Ecto neural progenitor cell (in vitro differentiated cells): ENCODE measurements at places on chromosomes 7 and 10.

DNA sequence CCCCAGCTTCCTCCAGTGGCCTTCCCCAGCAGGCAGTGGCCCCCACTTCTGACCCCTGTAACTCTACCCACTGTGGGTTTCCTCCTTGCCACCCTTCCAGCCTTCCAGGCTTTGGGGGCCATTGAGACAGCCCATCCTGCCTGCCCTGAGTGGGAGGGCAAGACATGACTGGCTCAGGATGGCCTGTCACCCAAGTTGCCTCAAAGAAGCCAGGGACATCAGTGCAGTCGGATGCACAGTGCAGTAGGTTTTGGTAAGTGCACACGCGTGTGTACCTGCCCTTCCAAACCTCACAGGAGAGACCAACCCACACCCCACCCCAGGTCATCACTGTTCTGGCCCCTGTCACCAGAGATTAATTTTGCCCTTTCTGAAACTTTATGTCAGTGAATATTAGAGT, 22.7 kb downstream of the ZMIZ2 start:
- no peak for DNase-seq

- DNase-seq = no peak
Observed at GRCh38 chr7:7967886-7968543, 581 bp upstream of the GLCCI1 start.

DNA sequence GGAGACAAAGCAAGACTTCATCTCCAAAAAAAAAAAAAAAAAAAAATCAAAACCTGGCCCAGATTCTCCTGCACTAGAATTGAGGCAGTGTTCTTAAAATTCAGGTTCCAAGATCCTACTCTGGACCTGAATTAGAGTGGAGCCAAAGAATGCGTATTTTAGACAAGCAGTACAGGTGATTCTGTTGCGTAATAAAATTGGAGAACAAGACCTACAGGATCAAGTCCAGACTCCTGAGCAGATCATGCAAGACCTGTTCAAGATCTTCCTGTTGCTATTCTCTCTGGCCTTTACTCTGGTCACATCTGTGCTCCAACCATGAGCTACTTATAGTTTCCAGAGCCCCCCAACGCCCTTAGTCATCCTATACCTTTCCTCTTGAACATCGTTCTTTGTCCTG, 51.5 kb upstream of the RSBN1L start:
- no peak for DNase-seq

GRCh38 chr10:60808036-60808435, 29.8 kb downstream of the CDK1 start:
- no peak for DNase-seq

- no peak for DNase-seq
Observed at GRCh38 chr7:42207420-42207819, 29.6 kb downstream of the GLI3 start.

DNA sequence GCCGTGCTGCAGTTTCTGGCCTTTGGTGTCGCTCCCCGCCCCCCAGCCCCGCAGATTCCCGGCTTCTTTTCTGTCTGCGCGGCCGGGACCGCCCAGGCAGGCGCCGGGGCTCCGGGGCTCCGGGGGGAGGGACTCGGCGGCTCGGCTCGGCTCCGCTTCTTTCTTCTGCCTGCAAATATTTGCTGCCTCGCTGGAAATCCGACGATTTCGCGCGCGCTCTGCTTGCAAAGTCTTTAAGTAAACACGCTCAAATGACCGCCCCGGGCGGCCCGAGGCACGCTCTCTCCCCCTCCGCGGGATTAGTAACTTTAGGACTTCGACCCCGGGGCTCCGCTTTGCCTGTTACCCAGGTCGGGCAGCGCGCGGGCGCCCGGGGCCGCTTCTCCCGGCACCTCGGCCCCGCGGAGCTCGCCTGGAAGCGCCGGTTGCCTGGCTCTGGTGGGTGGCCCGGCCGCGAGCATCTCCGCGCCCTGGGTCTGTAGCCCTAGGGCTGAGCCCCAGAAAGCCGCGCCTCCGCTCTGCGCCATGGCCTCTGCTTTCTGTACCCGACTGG, 3.9 kb upstream of the GATA3 start:
- peak; percentile 84 for DNase-seq

DNA sequence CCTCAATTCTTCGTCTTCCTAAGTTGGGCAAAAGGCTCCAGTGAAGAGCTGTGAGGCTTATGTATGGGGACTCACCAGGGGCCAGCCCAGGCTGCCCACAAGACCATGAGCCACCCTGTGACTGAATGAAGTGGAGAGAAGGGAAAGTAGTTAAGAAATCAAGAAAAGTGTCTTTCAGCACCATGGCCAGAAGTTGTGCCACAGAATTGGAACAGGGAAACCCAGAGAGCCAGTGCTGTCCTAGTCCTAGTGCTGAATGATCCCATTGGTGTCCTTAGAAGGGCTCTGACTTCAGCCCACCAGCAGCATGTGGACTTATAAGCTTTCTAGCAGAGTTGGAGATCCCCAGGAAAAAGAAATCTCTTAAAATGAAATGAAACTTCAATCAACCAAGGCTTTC, 37.0 kb upstream of the CCSER2 start:
- peak; percentile 54 for DNase-seq

DNA sequence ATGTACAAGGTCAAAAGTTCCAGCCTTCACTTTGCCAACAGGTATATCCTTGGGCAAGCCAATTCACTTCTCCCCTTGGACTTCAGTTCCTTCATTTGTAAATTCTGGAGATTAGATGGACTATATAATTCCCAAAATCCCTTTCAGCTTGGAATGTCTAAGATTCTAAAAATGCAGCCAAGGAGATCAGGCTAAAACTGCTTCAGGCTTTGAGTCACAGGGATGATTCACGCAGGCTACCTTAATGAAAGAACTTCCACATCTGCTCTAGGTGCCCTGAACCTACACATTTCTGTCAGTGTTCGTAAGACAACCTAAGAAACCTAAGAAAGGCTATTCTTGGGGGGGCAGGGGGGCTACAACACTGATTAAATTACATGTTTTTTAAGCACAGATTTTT, 7.1 kb downstream of the CPVL start:
- DNase-seq = no peak

DNA sequence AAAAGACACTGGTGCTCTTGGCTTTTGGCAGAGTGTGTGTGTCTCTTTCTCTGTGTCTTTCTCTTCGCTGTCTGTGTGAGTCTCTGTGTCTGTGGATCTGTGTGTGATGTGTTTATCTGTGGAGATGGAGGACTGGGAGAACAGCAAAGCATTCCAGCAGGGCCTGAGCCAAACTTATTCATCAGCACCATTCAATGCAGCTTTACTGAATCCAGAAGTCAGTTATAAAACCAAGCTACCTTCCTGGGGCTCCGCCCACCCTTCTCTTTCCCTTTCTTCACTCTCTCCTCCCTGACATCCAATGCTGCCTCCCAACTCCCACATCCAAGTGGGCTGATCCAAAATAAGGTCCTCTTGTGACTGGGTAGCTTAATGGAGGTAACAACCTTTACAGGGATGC, 3.9 kb downstream of the SGMS1 start:
- no peak for DNase-seq

DNA sequence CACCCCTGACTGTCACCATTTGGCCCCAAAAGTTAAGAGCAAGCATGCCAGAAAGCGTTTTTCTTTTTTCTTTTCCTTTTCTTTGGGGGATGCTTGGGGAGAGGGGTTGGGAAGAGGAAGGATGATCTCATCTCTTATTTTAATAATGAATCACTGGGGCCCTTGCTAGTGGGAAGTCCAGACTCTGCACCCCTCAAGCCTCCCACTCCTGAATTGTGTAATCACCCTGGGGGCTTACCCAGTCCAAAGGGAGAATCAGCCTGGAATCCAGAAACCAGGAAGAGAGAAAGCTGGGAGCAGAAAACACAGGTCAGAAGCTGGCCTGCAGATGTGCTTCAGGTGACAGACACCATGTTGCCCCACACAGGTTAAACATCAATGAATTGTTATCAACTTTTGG, 14.7 kb upstream of the HABP2 start:
- DNase-seq = no peak

GRCh38 chr10:132186488-132187429, at the start of gene DPYSL4:
DPYSL4 (plus strand) TSS chr10:132186948; CDS start chr10:132187064, 116 bp downstream.
- peak; percentile 70 for DNase-seq

- DNase-seq = no peak
Observed at GRCh38 chr7:139153832-139154231, 44.3 kb upstream of the ZC3HAV1 start.

DNA sequence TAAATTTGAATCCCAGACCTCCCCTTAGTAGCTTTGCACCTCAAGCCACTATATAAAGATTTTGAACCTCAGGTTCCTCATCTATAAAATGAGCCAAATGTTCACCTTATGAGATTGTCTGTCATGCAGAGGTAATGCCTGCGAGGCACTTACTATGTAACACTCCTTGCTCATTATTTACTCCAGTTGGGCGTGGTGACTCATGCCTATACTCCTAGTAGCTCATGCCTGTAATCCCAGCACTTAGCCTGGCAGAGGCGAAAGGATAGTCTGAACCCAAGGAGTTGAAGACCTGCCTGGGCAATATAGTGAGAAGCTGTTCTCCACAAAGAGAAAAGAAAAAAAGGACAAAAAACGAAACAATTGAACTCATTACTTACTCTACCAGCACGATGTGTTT, 82.2 kb downstream of the MDFIC start:
- no peak for DNase-seq
